Pons (tissue), 1 donor: ENCODE measurements at places on chromosomes 6 and 20.

DNA sequence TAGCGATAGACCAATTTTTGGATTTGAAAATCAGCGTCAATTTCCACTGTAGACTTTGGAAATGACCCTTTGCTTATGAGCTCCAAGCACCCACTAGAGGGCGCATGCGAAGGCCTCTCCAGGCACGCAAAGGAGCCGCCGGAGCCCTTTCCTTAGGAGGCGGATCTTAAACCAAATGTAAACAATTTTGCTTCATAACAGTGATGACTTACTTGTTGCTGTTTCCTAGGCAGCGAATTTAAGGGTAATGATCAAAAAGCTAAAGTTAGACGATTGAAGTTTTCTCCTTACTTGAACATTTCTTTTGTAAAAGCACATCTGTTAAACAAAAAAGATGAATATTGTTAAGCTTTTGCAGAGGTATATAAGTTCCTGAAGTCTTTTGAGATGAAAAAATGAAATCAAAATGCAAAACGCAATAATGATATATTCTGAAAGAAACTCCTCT, 29.2 kb upstream of the EXOC2 start:
- DNase-seq: peak; percentile 74

DNA sequence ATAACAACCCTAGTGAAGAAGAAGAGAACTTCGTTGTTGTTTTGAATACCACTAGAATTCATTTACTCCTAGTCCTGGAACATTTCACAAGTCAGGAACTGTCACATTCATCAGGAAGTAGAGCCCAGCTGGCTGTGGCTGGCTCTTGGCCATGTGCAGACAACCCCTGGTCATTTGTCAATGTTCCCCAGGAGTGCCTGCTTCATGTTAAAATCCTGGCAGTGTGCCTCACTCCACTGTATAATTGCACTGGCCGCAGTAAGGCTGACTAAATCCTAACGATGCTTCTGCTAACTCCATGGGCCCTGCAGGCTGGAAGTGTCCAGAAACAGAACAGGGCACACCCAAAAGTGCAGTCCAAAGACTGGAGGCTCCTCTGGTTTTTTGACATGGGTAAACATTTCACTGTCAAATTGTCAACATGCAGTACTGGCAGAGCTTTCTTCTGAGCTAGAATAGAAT, 41.5 kb upstream of the ADGRF1 start:
- peak; percentile 77 for DNase-seq

DNA sequence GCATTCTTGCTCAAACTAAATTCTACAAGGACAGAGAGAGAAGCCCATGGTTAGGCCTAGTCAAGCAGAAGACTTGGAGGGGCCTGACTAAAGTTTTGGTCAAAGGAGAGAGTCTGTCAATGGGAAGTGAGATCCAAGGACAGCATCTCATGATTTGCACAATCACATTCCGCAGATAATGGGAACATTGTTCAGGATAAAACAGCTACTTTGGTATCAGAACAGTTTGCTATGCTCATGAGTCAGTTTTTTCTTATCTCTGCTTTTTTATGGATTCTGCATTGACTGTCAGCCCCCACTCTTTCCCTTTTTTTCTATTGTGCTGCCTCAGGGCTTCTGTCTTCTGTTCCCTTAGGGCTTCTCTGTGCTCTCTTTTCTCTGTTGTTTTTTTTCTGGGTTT, 28.6 kb downstream of the AKAP7 start:
- peak; percentile 71 for DNase-seq

GRCh38 chr6:8268156-8268555, 165.8 kb upstream of the EEF1E1 start:
- no peak for DNase-seq

DNA sequence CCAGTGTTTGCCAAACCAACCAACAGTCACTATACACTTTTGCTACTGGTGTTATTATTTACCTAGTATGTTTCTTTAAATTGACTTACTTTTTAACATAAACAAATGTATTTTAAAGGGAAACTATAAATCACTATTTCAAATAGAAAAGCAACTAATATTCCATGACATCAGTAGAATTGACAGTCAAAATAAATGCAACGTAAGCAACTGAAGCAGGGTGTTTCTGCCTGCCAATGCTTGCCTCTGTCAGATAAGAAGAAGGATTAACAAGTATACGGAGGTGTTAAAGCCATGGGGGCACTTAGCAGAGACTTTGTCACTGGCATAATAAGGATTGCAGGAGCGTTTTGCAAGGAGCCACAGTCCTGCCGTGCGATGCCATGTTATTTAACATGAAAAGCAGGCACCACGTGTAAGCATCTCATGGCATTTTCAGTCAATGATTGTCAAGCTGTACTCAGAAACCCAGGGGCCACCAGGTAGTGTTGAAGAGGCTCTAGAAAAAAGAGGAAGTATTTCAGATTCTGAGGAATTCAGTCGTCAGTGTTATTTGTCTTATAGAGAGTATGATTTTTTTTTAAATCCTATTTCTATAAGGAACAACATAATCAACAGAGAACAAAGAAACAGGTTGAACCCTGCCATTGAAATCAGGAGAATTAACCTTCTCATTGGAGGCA, 131.7 kb downstream of the BFSP1 start:
- DNase-seq: no peak

GRCh38 chr20:16637797-16638196, 64.5 kb upstream of the KIF16B start:
- DNase-seq: peak; percentile 19

GRCh38 chr6:88301888-88302768, 136.0 kb upstream of the CNR1 start:
- DNase-seq: no peak

GRCh38 chr6:33921745-33922144, 117.9 kb upstream of the MLN start:
- no peak for DNase-seq

- no peak for DNase-seq
Observed at GRCh38 chr6:96466147-96466863, 55.3 kb upstream of the UFL1 start.

GRCh38 chr20:50366270-50367103, 143.7 kb upstream of the PTPN1 start:
- no peak for DNase-seq

- no peak for DNase-seq
Observed at GRCh38 chr6:156955494-156956183, 178.5 kb downstream of the ARID1B start.

DNA sequence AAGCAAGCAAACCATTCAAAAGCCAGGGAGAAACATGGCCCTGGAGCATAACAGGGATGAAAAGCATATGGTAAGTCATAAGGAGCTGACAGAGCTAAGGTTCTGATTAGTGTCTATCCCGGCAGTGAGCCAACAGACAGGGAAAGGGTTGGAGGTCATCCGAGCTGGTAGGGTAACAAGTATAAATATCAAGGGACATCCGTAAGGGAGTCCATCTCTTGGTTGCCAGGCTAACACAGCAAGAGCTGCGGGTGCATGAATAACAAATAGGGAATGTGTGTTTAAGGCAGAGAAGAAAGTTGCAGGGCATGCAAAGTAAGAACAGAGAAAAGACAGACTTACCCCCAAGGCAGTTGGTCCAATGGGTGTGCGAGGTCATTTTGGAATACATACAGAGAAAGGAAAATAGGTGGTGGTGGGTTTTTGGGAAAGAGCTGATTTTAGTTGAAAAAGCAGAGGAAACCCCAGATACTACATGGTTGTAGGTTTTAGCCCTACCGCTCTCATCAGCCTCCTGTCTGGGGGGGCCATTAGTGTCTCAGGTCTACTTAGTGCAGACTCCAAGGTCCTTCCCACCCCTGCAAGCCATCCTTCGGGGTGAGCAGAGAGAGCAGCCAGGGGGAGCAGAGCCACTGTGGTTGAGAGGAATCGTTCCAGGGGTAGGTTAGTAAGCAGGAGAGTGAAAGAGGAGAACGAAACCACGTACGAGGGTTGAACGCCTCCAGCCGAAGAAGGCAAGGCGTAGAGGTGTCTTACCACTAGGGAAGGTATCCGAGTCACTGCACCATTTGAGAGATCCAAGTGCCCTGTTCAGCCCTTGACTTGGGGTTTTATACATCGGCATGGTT, at the start of gene ERVFRD-1:
TSS of gene ERVFRD-1 (minus strand) at position 805 of the 848 bp plus-strand sequence. CDS start 6,415 bp downstream, outside the sequence.
- DNase-seq: no peak

- DNase-seq: no peak
Observed at GRCh38 chr6:96853083-96853482, 15.8 kb upstream of the GPR63 start.

GRCh38 chr6:14502551-14502950, 385.0 kb downstream of the CD83 start:
- no peak for DNase-seq

DNA sequence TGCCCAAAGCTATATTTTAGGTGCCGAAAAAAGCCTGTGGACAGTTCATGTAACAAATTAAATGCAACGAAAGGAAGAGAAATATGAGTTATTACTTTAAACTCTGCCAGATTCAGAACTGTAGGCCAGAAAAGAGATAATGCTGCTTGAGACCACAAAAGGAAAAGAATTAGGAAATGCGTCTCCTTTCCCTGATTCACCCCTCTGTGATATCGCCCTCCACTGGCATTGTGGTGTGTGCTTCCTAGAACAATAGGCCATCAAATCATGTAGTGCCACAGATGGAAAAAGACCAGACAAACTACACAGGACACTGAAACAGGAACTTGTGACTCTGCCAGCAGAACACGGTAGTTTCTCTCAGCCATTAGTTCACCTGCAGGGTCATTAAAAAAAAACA, 14.7 kb upstream of the LAMA4 start:
- DNase-seq: no peak

- DNase-seq: no peak
Observed at GRCh38 chr6:89527634-89528033, 94.7 kb downstream of the ANKRD6 start.

- DNase-seq: no peak
Observed at GRCh38 chr20:63317061-63317460, 24.1 kb downstream of the COL20A1 start.

DNA sequence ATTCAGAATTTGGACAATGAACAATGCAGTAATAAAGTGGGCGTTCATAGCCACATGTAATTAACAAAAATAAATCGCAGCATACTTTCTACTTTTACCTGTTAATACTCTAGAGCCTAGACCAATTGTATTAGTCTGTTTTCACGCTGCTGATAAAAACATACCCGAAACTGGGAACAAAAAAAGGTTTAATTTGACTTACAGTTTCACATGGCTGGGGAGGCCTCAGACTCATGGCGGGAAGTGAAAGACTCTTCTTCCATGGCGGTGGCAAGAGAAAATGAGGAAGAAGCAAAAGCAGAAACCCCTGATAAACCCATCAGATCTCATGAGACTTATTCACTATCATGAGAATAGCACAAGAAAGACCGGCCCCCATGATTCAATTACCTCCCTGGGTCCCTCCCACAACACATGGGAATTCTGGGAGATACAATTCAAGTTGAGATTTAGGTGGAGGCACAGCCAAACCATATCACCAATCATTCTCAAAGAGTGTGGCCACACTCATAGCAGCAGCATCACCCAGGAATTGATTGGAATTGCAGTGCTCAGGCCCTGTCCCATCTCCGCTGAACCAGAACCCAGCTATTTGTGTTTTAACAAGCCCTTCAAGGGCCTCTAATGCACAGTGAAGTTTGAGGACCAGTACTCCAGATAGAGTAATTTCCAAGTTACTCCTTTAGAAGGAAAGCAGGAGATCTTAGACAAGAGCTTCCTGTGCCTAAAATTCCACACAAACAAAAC, 650.0 kb downstream of the KIF16B start:
- DNase-seq: peak; percentile 26

DNA sequence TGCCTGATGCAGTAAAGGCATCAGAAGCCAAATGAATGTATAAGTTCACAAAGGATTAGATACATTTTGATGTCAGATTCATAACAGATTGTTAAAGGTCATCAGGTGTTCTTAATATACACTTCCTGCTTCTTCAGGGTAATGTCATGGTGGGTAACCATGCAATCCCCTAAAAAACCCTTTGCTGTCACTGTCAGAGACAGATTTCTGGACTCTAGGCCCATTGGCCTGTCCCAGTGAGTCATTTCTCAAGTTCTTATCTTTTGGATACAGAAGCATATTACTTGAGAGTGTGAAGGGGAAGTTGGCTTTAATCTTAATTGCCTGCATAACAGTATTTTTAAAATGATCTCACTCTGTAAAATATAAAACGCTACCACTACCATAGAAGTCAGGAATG, 895.6 kb upstream of the MAP3K7 start:
- no peak for DNase-seq

- DNase-seq: peak; percentile 41
Observed at GRCh38 chr20:58716476-58717277, 24.1 kb downstream of the NPEPL1 start.

- no peak for DNase-seq
Observed at GRCh38 chr20:62268228-62268900, 30.0 kb downstream of the OSBPL2 start.

DNA sequence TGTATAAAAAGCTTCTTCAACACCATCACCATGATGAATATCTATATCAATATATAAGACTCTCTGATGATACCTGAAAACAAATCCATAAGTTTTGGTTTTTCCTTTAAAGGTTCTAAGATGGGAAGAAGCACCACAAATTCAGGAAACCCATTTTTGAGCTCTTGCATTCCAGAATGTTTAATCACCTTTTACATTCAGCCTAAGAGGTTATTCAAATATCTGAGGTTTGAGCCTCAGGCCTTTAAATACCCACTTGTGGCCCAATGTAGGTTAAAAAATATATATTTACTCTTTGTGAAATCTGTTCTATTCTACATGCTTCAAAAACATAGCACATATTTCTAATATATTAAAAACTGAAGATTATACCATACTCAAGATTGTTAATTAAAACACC, 17.6 kb downstream of the HDAC2 start:
- DNase-seq: no peak

DNA sequence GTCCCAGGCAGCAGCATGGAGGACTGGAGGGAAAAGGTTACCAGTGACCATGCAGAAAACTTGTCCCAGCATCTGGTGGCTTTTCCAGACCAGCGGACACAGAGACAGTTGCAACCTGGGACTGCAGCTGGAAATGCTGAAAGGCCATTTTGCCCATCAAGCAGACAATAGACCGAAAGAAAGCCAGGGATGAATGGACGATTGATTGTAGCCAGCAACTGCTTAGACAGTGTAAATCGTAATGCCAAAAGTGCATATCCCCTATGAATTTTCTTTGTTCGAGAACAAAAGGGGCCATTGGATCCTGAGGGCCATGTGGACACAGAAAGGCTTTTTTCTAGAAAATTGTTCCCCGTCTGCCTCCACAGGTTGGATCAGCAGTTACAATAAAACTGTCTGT, 115.7 kb downstream of the MBOAT1 start:
- DNase-seq: peak; percentile 99

- DNase-seq: no peak
Observed at GRCh38 chr6:123632641-123633040, 4.1 kb downstream of the TRDN start.

DNA sequence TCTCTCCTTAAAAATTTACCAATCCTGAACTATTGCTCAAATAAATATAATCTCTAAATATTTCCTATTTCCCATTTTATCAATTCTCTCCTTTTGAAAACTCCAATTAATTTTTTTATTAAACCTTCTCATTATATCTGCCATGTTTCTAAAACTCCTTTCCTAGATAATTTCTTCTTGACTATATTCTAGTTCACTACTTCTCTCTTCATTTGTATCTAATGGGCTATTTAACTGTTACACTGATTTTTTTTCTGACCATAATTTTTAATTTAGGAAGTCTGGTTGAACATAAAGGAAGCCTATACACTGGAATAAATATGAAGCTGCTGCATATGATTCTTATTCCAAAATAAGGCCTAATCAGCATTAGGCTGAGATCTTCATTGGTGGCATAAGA, 96.3 kb upstream of the PLN start:
- no peak for DNase-seq

- no peak for DNase-seq
Observed at GRCh38 chr20:2626853-2627541, 25.4 kb upstream of the NOP56 start.
